Motor neuron (in vitro differentiated cells): ENCODE measurements at places on chromosomes 16 and 17.

DNA sequence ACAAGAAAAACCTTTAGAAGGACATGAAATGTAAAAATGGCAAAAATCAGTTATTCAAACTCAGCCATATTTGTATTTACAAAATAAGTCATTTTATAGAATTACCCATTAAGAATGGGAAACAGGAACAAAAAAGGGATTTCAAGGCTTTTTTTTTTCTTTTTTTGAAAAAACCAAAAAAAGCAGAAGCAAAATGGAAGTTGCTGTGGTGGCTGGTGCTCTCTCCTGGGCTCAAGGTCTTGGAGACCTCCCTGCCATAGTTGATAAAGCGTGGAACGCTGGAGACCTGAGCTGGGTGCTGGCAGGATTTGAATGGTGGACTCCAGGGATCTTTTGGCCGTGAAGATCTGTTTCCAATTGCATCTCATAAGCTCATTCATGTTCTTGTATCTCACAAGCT is 3.1 kb downstream of the PLCG2 start:
- no peak for ATAC-seq

GRCh38 chr16:445566-445965 is 20.1 kb downstream of the RAB11FIP3 start:
- no peak for ATAC-seq

DNA sequence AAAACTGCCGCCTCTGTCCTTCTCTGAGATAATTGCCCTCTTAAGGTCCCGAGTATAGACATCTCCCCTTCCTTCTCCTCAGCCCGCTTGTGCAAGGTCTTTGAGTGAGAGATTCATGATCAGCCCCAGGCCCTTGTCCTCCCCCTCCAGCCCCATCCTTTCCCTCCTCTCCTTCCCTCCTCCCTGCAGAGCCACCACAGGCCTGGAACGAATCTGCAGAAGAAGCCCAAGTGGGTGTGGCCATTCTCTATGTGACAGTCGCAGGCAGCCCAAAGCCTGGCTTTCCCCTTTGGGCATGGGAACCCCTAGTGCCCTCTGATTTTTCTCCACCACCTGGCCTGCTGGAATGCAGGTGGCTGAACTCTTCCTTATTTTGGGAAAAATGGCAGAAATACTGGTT is 7.2 kb upstream of the NDRG4 start:
- peak; percentile 17 for ATAC-seq

GRCh38 chr16:50268352-50268751 is 2.0 kb downstream of the ADCY7 start:
- no peak for ATAC-seq

DNA sequence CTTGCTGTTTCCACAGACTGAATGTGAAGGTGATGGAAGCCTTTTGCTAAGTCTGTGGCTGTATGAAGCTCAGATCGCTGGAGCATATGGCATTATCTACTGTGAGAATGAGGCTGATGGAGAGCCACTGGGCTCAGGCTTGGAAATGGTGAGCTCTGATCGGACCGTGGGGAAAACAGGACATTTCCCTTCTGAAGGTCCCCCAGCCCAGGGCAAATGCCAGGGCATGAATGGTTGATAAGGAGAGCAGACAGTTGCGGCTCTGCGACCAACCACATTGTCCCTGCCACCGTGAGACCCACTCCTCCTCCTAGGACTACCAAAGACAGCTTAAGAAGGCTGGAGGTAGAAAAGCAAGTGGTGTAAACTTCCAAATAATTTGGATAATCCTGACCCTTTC is 4.7 kb upstream of the CUEDC1 start:
- ATAC-seq, result no peak

DNA sequence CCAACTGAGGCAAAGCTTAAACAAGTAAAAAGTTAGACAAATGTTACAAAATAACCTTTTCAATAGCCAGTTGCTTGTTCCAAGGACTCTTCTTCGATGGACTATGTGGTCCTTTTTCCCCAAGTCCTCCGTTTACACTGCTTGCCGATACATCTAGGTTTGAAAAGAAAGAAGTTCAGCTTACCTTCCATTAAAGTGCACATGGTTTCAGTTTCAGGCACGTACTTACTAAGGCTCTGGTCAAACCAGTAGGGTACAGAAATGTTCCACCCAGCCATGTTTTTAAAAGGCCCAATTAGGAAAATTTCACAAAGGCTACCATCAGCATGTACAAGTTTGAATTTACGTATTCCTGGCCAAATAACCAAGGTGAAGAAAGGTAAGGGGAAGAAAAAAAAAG is 2.1 kb downstream of the SRSF2 start:
- no peak for ATAC-seq

- ATAC-seq, result no peak
Observed at GRCh38 chr17:4845118-4845517, 12.0 kb downstream of the MINK1 start.
